ENCODE measurements at places on chromosomes 2 and 18.

DNA sequence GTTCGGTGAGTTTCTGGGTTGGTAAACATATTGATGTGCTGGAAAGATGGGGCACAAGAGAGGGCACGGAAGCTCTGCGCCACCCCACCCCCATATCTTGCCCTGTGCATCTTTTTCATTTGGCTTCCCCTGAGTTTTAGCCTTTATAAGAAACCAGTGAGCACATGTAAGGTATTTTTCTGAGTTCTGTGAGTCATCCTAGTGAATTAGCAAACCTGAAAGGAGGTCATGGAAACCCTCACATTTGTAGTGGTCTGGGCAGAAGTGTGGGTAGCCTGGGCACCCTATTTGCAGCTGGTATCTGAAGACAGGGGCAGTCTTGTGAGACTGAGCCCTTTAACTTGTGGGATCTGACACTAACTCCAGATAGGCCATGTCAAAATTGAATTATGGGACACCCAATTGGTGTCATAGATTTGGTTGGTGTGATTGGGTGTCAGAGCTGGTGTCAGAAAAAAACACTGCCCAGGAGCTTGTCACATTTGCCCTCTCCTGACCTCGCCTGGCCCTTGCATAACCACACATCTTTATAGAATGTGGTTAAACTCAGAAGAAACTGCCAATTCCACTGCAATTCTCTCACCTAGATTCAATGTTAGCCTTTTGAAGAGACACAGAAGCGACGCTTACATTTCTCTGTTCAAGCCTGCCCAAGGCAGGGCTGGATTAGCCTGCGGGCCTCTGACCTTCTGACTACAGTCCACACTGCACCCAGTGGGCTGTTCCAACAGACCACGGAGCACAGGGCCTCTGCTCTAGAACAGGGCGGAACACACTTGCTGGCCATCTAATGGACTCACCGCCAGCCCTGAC lies 12.0 kb upstream of the GALM start:
- peak; percentile 54 for DNase-seq

DNA sequence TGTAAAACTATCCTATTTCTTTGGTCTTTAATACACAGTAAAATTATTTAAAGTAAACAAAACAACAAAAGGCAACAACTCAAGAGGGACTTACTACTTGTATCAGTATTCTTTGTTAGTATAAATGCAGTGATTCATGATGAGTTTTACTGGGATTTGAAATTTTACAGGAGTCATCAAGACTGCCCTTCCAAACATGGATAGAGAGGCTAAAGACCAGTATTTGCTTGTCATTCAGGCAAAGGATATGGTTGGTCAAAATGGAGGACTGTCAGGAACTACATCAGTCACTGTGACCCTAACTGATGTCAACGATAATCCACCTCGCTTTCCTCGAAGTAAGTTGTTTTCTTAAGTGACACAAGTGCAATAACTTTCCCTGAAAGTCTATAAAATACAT lies 71.1 kb downstream of the CDH7 start:
- DNase-seq = no peak

DNA sequence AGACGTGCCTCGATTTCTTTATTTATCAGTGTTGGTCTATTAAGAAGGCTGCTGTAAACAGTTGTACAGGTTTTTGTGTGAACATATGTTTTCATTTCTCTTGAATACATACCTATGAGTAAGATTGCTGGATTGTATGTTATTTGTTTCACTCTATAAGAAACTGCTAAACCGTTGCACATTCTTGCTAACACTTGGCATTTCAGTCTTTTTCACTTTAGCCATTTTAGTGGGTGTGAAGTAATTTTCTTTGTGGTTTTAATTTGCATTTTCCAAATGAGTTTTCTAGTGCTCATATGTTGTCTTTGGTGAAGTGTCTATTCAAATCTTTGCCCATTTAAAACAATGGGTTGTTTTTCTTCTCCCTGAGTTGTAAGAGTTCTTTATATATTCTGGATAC lies 221.5 kb upstream of the SMAD7 start:
- no peak for DNase-seq

GRCh38 chr18:55287935-55288868 lies 299.8 kb downstream of the TCF4 start:
- DNase-seq = no peak

DNA sequence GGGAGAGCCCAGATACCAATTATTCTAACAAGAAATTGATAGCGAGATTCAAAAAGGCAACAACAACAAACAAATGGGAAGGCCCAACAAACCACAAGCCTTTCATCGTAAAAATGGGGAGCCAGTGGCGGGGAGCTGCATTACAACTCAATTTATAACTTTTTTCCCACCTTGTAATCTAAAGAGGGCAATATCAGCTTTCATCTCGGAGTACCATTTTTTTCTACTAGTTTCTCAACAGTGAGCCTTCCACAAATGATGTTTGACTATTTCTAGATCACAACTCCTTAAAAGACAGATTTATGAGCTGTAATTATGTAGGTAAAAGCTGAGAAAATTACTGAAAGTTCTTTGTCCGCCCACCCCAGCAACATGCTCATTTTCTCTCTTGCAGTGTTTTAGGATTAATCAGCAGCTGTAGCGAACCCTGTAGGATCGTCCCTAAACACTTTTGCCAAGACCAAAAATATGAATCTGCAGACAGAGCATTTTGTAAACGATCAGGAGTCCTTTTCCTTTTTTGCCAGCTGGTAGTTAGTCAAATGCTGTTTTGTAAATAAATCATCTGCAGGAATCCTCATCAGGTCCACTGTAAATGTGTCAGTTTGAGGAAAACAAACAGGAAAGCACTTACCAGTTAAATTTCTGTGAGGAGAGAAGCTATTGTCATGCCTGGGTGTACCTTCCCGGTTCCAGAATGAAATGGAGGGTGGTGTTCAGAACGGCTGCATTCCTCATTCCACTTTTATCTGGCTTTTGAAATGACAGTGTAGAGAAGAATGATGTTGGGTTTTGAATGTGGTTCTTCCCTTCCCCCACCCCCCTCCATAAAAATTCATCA lies 53.2 kb downstream of the EEF1B2 start:
- DNase-seq = no peak

- no peak for DNase-seq
Observed at GRCh38 chr2:132757002-132757589, 87.1 kb upstream of the LYPD1 start.

DNA sequence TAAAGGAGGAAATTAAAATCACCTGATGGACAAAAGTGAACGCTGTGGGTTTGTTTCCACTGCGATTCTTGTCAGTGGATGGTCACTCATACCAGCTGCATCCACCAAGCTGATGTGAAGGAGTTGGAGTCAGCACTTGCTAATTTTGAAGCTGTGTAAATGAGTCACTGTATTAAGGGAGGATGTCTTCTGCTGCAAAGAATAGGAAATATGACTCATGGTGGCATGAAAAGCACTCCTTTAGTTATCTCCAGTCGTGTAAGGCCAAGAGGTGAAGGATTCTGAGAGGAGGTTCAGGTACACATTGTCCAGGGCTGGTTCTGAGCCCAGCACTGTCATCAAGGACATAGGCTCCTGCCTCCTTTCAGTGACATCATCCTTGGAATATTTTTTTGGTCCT lies 71.7 kb upstream of the SKOR2 start:
- DNase-seq = no peak

GRCh38 chr2:102074152-102074783 lies 68.3 kb upstream of the IL1R1 start:
- no peak for DNase-seq

- DNase-seq = no peak
Observed at GRCh38 chr2:197258580-197258979, 52.0 kb downstream of the ANKRD44 start.

GRCh38 chr2:100823665-100824438 lies 3.9 kb downstream of the NPAS2 start:
- no peak for DNase-seq

GRCh38 chr2:232926431-232926939 lies 56.4 kb downstream of the SNORC start:
- DNase-seq = no peak

DNA sequence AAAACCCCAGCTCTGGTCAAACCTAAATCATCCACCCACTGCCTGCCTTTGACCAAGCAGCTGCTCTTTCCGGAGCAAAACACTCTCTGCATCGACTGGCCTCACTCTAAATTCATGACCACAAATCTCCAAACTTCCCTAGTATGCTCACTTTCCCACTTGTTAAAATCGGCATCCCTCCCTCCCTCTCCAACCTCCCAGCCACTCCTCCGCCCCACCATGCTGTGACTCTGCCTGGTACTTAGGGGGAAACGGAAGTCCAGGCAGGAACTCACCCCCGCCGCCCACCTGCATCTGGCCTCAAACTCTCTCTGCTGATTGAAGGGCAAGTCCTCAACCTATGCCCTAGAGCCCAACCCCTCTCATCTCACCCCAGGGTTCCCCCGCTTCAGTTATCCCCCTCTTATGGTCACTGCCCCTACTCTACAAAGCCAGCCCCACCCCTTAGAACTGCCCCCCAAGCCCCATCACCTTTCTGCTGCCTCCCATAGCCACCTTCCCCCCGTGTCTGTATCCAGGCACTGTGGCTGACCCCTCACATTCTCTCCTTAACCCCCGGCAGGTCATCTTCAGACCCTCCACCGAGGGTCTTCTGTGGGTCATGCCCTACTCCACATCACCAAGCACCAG lies 3.8 kb upstream of the ADRA2B start:
- DNase-seq = no peak

DNA sequence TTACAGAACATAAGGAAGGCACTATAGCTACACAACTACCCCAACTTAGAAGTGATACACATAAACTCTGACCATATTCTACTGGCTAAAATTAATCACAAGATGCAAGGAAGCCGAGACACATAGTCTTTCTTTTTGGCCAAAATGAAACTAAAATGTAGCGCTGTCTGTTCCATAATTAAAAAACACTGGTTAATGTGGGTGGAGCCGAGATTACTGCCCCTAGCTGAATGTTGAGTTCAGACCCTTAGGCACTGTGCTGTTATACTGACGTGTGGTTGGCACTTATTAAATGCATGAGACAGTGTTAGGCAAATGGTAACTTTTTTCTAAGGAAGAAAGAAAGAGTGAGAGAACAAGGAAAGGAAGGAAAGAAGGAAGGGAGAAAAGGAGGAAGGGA lies 254.6 kb upstream of the RND3 start:
- DNase-seq = no peak

DNA sequence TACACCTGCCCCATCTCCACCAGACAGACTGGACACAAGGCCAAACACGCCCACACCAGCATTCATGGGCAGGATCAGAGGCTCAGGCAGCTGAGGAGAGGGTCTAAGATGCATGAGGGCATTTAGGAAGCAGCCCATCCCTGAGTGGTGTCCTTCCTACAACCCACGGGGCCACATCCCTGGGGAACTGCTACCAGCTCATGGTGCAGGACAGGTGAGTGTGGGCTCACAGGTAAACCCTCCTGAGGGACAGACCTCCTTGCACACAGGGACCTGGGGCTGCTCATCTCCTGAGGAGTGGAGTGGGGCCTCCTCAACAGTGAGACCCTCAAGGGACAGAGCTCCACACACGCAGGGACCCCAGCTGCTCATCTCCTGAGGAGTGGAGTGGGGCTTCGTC lies 14.6 kb downstream of the PARD6G start:
- no peak for DNase-seq

GRCh38 chr2:15348045-15348444 lies 213.1 kb downstream of the NBAS start:
- no peak for DNase-seq
